RWPE2 (cell line): ENCODE measurements at places on chromosomes 7 and 10.
A peak's percentile ranks its signal among the peaks of the same experiment; 100 is the strongest.

DNA sequence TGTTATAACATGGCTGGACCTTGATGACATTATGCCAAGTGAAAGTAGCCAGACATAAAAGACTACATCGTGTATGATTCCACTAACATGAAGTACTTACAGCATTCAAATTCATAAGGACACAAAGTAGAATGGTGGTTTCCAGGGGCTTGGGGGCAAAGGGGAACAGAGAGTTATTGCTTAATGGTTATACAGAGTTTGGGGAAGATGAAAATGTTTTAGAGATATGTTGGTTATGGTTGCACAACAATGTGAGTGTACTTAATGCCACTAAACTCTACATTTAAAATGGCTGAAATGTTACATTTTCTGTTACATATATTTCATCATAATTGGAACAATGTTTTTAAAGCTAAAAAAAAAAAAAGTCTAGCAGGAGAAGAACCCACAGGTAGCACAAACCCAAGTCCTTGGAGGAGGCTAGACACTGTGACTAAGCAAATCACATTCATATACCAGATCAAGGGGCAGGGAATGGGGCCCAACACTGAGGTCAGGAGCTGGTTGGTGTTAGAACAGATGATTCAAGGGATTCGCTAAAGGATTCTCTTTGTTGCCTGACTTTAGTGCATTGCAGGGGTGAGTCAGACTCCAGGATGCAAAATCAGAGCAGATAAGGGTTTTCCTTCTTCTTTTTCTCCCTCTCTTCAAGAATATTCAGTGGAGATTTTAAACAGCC lies 25.1 kb upstream of the AOAH start:
- DNase-seq = no peak

DNA sequence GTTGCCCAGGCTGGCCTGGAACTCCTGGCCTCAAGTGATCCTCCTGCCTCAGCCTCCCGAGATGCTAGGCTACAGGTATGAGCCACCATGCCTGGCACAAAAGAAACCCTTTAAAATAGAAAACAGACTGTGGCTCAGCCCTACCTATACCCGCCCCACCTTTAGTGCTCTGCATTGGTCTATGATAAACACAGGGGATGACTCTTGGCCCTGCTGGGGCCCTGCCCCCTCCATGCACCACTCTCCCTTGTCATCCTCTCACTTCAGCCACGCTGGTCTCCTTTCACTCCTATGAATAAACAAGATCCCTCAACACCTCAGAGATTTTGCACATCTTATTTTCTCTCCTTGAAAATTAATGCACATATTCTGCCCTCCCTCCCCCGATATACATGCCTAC lies 251.4 kb upstream of the KLF14 start:
- no peak for DNase-seq

GRCh38 chr7:27102581-27103442 lies at the start of gene HOXA2:
TSS of gene HOXA2 (minus strand) at chr7:27102683. CDS start at chr7:27102500, 183 bp downstream.
- no peak for DNase-seq

DNA sequence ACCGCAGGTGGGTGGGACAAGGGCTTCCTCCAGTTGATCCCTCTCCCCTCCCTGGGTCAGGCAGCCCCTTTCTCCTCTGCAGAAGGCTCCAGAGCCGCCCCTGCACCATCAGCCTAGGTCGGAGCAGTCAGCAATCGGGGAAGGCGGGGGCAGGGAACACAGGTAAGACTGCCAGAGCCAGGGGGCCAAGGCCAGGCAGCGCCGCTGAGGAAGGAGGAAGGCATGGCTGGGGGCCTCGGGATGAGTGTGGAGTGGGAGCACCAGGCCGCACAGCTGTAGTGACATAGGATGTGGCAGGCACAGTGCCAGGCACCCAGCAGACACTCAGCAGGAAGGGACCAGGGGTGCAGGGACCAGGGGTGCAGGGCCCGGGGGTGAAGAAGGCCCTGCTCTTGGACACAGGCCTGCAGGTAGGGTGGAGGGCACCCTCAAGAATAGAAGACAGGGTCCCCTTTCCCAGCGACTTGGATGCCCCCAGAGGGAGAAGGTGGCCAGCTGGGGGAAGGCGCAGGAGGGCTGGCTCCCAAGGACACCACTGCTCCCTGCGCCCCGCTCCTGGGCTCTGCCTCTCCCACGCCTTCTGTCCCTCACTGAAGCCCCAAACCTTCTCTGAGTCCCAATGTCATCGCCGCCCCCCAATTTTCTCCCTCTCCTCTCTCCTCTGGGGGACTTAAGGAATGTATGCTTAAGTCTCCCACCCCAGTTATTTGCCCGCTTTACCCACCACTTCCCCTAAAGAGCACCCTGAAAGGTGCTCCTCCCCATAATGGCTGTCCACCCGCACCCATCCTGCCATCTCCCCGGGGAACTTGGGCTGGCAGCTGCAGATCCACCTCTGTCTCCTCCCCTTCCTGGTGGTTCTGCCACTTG lies 38.5 kb downstream of the CAMK2B start:
- peak; percentile 23 for DNase-seq

DNA sequence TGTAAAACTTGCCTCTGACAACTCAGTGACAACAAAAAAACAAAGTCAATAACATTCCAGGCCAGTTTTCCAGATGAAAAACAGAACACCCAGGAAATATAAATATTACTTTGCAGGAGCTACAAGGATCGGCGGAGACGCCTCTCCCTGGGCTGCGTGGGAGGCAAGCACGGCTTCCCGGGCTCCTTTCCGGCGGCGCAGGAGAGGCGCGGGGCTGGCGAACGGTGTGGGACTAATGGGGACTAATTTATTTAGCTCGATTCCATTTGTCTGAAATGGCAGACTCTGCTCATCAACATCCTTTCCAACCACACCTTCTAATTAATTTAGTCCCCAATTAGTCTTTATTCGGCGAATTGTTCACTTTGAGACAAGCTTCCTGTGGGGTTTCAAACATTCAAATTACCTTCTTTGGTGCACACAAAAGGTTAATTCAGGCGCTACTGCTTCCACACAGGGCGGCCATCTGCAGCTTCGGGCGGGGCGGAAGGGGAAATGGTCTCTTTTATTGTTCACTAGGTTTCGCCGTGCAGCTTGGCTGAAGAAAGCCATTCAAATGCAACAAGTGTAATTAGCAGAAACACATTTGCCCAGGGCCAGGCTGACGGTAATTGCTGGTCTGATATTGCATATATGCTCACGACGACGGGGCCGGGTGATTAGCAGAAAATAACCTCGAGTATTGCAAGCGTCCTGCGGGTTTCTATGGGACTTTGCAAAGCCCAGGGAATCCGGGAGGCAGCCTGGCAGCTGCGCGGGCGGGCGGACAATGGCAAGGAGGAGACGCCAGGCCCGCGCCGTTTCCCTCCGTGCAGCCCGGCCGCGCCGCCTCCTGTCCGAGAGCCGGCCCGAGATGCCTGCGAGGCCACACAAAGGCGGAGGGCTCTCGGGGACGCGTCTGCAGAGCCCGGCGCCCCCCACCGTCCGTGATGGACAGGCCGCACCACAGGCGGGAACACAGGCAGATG lies 270.1 kb downstream of the PTPRN2 start:
- no peak for DNase-seq

DNA sequence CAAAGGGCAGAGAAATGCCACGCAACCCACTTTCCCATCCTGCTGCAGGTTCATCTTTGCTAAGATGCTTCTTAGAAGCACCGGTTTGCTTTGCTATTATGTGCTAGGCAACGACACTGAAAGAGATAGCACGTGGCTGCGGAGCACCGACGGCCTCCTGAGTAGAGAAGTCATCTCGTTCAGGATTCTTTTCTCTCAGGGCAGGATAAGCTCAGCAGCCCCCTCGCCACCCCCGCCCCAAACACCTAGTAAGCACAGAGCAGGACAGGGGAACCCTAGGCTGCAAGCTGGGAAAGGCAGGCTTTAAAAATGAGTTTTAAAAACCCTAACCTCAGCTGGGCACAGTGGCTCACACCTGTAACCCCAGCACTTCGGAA lies 15.0 kb downstream of the ASB13 start:
- no peak for DNase-seq

- DNase-seq = no peak
Observed at GRCh38 chr10:8586504-8586903, 532.0 kb downstream of the GATA3 start.

- no peak for DNase-seq
Observed at GRCh38 chr10:71357792-71358265, 38.8 kb downstream of the SLC29A3 start.

DNA sequence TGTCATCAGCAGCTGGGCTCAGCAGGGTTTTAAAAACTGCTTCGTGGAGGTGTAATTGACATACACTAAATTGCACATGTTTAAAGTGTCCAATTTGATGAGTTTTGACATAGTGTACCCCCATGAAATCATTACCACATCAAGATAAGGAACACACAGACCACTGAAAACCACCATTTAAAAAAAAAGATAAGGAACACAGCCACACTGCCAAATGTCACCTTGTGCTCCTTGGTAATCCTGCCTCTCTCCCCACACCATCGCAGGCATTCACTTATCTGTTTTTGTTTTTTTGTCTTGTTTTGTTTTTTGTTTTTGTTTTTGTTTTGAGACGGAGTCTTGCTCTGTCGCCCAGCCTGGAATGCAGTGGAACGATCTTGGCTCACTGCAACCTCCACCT lies 75.0 kb downstream of the NEURL1 start:
- no peak for DNase-seq

DNA sequence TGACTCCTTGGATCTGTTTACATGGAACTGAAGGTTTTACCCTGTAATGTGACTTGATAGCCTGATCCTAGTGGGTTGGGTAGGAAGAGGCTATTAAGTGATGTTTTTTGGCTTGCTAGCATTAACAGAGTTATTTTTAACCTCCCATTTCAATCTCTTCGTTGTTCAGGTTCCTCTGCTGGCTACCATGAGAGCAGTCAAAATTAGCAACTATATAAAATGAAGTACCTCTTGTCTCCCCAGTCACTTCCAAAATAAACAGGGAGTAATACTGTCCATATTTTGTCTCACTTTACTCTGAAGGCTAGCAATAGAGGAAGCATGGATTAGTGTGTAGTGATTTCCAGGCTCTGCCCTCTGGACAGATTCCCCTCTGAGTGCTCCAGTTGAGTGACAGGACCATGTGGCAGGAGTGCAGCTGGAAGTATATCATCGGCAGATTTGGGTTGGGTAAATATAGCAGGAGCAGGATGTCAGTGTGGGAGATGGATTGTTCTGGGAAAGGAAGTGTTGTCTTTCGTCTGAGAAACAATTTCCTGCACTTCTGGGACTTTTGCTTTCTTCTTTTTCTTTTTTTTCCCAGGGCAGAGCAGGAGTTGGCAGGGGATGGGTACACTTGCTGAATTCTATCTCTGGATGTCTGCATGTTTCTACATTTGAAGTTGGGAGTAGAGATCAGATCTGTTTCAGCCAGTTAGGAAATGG lies 35.2 kb downstream of the GBF1 start:
- DNase-seq = no peak

GRCh38 chr10:70694418-70695141 lies 22.3 kb downstream of the ADAMTS14 start:
- no peak for DNase-seq
